ENCODE measurements at places on chromosomes 1 and 21.

DNA sequence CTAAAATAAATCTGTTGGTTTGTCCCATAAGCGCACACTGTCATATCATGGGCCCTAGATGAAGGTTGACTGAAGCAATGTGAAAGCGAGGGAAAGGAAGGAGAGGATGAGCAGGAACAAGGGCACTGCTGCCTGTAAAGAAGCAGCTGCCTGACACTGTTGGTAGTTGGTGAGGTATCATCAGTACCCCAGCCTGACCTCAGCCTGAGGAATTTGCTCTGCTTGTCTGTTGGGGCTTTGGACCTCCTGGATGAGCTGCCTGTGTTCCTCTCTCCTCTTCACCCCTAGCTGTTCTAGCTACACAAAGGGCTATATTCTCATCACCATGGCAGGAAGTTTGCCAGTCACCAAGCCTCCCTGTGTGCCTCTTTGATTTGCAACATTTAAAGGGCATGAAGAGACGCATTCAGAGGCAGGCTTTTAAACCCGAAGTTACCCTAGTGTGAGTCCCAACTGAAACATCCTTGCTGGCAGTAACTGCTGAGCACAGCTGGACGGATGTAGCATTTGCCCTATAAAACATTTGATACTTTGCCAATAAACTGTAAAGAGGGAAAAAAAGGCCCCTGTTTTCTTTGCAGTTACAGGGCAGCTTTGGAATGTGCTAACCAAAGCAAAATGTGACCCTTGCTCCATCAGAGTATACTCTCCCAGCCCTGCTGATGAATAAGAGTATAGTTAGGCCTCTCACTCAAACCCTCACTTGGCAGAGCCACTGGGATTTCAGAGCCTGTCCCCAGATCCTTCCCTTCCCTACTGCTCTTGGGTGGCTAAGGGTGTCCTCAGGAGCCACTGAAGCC lies 22.2 kb upstream of the SPATA6 start:
- no peak for DNase-seq

GRCh38 chr21:37226041-37226920 lies 40.9 kb downstream of the VPS26C start:
- DNase-seq: no peak

- no peak for DNase-seq
Observed at GRCh38 chr1:204143276-204144041, 8.4 kb downstream of the ETNK2 start.

DNA sequence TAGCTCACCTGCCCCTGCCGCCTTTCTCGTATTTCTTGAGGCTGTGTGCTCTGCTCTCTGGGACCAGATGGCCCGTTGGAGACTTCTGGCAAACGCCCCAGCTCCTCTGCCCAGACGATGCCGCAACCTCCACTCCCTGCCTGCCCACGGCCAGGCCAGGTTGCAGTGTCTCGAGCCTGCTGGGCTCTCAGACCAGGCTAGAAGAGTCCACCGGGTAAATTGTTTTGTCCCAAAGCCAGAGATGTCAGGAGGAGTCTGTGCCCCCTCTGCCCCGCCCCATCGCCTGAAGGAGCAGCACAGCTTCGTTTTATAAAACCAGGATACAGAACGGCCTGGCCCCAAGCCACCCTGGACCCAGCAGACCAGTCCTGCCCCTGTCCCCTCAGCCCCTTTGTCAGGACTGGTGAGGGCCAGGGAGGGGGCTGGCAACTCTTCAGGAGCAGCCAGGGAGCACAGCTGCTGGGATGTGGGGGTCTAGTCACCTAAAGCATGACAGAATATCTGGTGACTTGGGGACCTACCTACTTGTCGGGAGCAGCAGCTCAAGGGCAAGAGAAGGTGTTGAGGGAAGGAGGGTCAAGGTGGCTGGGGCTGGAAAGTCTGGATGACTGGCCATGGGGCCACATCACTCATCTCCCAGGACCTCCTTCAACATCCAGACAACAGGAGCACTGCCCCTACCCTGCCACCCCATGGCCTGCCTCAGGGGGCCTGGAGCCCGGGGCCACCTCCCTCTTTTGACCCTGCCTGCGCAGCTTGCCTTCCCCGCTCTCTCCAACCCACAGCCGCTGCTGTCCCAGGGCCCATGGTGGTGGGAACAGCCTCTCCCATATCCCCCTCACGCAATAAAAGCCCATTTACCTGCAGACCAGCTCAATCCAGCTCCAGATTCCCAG lies 33.9 kb upstream of the LBR start:
- no peak for DNase-seq

DNA sequence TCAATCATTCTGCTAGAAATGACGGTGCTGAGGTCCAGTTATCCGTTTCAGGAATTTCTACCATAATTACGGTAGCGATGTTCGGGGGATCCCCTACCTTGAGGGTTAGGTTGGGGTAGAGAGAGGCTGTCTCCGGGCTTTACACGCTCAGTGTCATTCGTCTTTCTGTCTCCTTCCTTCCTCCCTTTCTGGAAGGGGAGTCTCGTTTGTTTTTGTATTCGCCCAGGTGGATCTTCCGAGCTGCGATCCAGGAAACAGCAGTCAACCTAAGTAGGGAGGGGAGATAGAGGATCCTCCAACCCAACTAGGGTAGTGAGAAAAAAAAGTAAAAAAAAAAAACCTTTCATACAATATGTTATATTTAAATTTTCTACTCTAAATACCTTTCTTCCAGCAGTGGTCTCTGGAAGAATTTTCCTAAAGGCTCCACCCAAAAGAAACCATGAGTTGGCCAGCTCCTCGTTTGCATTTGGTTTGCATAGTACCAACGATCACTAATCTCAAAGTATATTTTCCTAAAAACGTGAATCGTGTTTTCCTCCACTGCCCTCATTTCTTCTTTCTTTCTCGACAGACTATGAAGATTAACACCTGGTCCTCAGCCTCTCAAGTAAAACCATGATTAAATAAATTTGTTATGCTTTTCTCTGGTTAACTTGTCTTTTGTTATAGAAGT lies 611 bp upstream of the PIK3C2B start:
- no peak for DNase-seq

DNA sequence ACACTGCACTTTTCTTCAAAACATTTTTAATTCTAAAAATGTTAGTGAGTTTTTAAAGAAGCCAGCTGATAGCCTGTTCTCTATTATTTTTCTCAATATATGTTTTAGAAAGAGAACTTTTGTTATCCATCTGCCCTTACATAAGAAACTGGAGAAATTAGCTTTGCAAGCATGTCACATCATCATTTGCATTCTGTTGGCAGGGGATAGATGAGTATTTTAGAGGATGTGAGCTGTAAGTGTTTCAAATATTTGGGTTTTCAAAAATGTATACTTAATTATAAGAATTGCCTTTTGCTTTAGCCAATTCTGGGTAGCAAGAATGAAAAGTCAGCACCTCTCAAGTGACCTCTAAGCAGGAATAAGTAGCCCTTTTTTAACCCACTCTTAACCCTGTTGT lies 7.4 kb downstream of the NFIA start:
- no peak for DNase-seq

GRCh38 chr1:8879922-8880676 lies 1.6 kb upstream of the ENO1 start:
- peak; percentile 83 for DNase-seq

DNA sequence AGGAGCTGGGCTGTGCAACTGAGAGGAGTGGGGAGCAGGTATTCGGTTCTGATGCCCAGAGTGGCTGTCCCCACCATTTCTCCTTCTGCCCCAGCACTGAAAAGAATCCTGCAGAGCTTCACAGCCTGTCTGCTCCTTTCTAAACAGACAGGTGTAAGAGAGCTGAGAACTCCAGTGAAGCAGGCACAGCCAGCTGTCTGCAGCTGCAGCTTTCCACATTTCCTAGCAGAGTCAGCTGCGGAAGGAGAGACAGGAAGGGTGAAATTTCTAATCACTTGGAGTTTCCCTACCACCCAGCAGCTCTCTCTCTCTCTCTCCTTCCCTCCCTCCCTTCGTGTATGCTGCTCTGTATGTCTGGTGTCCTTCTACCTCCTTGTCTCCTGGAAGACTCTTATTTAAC lies 40.5 kb upstream of the GJB5 start:
- DNase-seq: no peak

DNA sequence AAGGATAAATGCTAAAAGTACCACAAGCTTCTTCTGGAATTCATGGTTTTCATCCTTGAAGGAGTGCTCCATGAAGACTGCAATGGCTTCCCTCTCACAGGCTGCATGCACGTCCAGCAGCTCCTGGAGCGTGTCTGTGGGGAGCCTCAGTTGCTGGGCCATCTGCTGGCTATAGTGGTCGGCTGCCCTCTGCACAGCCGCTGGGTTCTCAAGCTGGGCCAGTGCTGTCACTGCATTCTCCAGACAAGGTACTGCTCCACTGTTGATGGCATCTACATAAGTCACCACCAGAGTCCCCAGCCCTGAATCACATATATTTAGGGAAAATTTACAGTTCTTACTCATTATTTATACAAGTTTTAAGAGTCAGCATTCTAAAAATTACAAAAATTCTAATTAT lies 8.7 kb downstream of the GBP4 start:
- no peak for DNase-seq

- DNase-seq: no peak
Observed at GRCh38 chr1:35288761-35289160, 20.3 kb downstream of the ZMYM4 start.

DNA sequence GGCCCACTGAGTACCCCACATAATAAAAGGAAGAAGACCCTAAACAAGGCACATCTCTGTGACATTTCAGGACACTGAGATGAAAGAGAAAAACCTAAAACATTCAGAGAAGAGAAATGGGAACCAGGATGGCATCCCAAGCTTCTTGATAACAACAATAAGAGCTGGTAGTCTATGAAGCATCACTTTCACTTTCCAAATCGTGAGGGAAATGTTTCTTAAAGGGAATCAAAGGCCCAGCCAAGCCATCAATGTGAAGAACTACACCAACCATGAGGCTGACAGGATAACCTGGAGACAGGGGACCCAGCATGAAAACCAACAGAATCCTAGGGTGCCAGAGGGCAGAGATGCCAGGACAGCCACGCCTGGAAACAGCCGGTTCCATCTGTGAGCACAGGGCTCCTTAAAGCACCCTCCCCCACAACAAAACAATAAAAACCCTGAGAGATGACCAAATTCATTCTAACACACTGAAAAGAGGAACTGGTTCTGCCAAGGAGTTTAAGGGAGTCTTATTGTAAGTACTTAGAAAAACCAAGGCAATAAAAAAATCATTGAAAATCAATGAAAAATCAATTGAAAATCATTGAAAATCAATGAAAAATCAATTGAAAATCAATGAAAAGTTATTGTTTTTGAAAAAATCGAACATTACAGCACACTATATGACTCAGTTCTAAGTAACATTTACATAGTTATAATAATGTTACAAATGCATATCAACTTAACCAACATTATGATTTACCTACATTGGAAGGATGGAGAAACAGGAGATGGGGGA lies 141.5 kb upstream of the ERG start:
- DNase-seq: no peak

GRCh38 chr21:38322311-38322950 lies 65.6 kb downstream of the KCNJ15 start:
- no peak for DNase-seq

- peak; percentile 50 for DNase-seq
Observed at GRCh38 chr1:242017580-242018233, 18.8 kb upstream of the MAP1LC3C start.

- no peak for DNase-seq
Observed at GRCh38 chr1:208184966-208185654, 59.1 kb downstream of the PLXNA2 start.

GRCh38 chr1:150552128-150552910 lies 3.1 kb downstream of the ADAMTSL4 start:
- peak; percentile 41 for DNase-seq

GRCh38 chr1:199067483-199067882 lies 428.6 kb downstream of the PTPRC start:
- no peak for DNase-seq

DNA sequence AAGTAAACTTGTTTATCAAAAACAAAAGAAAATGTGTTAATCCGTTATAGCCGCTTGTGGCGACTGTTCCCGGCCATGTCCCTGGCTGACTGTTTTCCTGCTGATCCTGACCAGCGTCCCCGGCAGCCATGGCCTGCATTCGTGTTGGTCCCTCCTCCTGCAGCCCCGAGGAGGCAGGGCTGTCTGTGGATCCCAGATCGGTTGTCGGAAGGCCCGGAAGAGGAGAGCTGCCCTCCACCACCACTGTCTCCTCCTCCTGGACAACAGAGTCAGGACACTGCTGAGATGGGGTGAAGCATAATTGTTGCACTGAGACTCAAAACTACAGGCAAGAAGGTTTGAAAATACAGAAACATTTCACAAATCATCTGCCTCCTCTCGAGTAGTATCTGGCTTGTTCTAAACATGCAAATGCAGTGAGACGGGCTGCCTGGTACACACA lies 3.6 kb upstream of the MXRA8 start:
- no peak for DNase-seq

DNA sequence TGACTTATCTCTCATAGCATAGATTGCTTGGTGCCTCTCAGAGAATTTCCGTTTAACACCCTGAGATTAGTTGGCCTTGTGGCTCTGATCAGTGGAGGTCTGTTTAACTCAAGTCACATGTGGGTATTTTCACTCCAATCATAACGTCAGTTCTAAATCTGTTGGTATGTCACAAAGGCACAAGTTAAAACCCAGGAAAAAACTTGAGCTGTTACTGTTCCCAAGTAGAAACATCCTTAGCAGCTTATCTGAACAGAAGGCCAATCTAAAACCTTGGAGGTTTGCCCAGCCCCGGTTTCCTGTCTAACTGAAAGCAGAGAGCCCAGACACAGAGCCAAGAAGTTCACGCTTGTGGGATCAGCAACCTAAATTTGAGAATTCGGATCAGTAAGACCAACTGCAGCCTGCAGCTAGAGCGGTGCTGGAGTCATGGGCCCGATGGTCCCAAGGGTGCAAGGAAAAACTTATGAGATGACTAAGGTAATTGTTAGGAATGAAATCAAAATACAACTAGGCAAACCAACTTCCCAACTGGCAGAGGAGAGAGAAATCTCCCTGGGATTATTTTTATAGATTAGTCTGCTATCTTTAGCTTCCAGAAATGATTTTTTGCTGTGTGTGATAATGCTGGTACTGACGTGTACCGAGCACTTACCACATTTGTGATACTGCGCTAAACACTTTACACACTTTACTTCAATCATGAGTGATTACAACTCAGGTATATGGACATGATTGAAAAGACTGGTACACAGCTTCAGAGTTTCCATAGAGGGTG lies 90.2 kb upstream of the C1orf21 start:
- DNase-seq: no peak

- DNase-seq: no peak
Observed at GRCh38 chr1:86191958-86192357, 35.4 kb upstream of the COL24A1 start.

DNA sequence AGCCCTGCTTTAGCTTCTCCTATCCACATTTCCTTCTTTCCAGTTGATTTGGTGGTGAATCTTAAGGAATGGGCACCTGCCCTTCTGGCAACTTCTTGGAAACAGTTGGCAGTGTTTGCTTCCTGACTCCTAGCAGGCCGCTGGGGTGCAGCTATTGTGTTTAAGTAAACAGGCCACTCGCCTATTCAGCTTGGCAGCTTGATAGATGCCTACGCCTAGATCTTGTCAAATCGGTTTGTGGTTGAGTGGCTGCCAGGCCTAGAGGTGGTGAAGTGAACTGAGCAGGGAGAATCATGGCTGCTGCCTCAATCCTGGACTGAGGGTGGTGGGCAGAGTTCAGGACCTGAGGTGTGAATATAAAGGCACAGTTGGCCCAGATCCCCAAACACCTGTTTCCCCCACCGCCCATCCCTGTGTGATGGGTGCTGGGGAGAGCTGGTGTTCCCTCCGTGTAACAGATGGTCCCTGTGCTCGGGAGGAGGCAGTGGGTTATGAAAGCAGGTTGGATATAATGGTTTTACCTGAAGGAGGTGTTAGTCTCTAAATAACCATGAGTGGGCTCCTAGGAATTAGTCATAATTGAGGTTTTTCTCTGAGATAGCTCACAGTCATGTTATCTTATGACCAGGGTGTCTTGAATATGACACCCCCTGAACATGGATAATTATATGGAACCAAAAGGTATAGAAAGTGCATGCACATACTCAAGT lies 940 bp upstream of the PLA2G2C start:
- DNase-seq: peak; percentile 45
